ENCODE measurements at places on chromosomes 2 and 18.

GRCh38 chr2:109644571-109645275, 30.6 kb downstream of the SOWAHC start:
- DNase-seq, result no peak

DNA sequence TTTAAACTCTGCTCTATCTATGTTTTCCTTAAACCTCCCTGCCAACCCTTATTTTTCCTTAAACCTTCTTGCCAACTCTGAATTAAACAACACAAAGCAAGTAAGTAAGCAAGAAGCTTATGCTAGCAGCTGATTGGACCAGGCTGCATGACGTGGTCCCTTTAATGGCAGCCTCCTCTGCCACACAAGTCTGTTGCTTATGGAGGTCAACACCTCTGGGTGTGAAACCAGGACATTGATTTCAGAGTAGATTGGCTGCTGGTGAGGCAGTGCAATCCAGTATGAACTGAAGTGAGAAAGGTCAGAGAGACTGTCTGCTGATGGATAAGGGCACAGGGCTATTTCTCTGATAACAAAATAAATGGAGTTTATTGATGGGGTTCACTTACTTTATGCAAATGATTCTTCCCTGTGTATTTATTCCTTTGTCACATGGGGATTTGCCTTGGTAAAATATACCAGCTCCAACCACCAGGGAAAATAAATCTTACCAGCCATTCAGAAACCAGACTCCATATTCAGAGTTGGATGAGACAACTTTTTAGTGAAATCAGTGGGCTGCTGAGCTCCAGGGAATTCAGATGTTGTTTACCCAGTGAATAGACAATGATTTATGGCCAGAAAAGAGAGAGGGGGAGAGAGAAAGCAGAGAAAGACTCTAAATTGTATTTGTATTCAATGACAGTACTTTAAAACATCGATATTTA, 112.2 kb upstream of the NCKAP5 start:
- no peak for DNase-seq

DNA sequence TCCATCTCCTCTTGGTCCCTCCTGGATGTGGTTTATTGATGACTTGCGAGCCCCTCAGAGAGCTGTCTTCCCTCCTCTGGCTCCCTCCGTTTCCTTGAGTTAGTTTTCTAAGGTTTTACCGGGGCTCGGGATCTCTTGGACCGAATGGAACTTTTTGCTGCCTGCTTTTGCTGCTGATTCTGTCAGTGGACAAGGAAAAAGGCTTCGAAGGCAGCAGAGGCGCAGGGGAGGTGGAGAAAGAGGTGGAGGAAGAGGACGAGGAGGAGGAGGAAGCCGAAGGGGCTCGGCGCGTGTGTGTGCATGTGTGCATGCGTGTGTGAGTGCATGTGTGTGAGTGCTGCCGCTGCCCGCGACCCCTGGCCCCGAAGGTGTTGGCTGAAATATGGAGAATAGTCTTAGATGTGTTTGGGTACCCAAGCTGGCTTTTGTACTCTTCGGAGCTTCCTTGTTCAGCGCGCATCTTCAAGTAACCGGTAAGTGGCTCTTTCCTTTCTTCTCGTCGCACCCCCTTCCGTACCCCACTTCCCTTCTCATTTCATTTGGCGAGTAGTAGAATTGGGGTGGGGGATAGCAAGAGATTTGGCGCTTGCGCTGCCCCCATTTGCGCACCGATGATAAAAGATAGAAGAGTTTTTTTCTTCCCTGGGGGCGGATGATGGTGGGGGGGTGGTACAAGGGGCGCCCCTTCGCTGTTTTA, 557 bp downstream of the DCC start:
- DNase-seq, result no peak

DNA sequence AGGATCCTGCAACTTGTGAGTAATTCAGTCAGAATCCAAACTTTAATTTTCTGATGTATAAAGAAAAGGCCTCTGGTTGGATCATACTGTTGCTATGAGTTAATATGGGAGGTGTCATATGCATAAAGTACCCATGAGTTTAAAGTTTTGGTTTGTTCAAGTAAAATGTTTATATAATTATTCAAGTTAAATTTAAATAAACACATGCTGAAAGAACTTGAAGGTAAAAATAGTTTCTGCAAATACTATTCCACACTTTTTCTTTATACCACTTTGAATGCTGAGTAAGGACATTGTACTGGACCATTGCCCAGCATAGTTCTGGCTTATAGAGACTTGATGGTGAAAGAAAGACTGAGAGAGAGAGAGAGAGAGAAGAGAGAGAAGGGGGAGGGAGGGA, 30.7 kb downstream of the PKP4 start:
- DNase-seq, result no peak

DNA sequence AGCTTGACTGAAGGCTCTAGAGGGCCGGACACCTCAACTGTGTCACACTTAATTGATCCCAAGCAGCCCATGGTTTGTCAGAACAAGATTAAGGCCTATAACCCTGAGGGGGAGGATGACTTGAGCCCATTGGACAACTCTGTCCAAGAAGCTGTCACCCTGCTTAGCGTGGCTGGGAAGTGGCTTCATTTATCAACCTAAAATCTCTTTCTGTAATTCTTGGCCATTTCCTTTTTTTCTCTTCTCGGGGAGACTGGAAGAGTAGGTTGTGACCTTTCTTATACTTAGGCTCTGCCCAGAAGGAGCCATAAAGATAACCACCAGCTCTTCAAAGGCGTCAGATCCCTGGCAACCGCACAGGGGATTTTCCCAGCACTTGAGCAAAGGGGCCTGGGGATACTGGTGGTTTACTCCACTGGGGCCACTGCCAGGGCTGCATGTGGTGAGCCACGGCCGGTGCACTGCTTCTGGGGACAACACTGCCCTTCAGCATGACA, 265.5 kb downstream of the CYRIA start:
- no peak for DNase-seq

- no peak for DNase-seq
Measured at GRCh38 chr2:196801674-196802261, 2.3 kb upstream of the GTF3C3 start.

Data from activated CD4-positive, alpha-beta T cell treated with anti-CD3 and anti-CD28 coated beads, Interleukin-2, amount 50 U/mL, for 4 hours (primary cell).